ENCODE measurements at places on chromosomes 6 and 20.
A peak's percentile ranks its signal among the peaks of the same experiment; 100 is the strongest.

- no peak for DNase-seq
These were observed 271.3 kb downstream of the KIF16B start for GRCh38 chr20:16301986-16302385.

GRCh38 chr6:80165143-80165542 is 58.7 kb downstream of the BCKDHB start:
- DNase-seq: no peak

DNA sequence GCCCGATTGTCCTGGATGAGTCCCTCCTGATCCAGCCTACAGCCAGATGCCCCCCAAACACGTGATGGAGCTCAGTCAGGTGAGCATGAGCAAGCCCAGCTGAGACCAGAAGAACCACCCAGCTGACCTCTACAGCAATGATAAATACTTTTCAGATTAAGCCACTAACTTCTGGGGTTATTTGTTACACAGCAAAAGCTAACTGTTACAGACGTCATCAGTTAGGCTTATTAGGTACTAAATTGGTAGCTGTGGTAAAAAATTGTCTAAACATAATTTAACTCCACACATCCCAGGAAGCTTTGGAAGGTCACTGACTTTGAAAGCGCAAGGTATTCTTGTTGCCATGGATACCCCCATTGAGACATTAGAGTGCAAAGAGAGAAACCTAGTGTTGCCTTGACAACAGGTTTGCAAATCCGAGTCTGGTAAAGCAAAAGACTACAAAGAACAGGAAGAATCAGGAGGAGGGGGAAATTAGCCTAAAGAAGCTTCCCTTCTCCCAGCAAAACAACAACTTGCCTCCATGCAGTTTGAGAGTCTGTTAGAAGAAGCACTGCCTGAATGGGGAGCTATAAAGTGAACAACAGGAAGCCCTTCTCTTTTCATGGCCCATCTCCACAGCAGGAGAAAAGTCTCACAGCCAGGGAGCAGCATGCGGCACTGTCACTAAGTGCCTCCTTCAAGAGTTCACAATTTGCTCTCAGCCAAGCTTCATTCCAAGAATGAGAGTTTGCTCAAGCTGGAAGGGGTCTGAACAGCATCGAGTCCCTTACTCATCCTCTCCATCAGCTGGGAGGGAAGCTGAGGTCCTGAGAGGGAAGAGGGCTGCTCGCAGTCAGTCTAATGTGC is 41.7 kb upstream of the ZNF831 start:
- no peak for DNase-seq

GRCh38 chr6:138088326-138088762 is 18.9 kb downstream of the PERP start:
- no peak for DNase-seq

GRCh38 chr6:163381118-163381756 is 33.3 kb upstream of the QKI start:
- DNase-seq: no peak

DNA sequence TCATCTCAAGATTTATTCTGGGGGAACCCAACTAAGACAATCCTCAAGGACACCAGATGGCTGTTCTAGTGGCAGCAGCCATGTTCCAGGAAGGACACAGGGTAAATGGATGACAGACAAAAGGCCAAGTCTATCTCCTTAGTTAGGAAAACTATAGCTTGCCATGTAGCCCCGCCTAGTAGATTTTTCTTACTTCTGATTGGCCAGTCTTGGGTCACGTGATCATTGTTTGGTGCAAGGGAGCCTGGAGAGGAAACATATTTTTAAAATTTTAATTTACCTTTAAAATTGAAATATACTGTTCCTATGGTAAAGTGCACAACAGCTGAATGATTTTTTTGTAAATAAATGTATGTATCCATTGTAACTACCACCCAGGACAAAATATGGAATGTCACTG is 4.4 kb upstream of the KCNS1 start:
- DNase-seq: no peak

DNA sequence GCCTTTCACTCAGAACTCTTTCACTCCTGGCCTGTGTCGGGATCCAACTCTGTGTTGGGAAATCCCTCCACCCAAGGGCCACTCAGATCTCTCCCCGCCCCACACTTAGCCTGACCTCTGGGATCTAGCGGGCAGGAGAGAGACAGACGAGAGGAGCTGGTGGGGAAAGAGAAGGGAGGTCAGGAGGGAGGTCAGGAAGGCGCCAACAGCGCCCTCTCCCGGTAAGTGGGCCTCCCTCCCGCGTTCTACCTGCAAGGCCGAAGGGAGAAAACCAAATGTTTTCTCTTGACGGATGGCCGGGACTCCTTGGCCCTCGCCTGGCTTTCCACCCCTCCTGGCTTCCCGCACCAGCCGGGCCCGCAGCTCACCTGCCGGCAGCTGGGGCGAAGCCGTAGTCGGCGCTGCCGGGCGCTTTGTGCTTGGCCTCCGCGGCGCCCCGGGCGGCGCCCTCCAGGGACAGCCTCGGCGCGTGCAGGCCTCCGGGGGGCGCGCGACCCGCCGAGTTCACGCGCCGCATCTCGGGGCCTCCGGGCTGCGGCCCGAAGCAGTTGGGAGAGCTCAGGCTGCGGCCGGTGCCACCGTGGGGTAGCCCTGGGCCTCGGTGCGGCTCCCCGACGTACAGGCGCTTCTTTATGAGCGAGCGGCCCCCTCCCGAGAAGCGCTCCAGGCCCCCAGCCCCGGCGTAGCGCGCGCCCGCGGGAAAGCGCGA is 38.2 kb downstream of the C6orf132 start:
- DNase-seq: peak; percentile 42

- no peak for DNase-seq
These were observed 11.6 kb downstream of the ENPP5 start for GRCh38 chr6:46159229-46159628.

GRCh38 chr20:32418376-32418775 is 60.2 kb downstream of the ASXL1 start:
- no peak for DNase-seq

GRCh38 chr20:36399147-36399968 is 93.2 kb downstream of the DLGAP4 start:
- no peak for DNase-seq

DNA sequence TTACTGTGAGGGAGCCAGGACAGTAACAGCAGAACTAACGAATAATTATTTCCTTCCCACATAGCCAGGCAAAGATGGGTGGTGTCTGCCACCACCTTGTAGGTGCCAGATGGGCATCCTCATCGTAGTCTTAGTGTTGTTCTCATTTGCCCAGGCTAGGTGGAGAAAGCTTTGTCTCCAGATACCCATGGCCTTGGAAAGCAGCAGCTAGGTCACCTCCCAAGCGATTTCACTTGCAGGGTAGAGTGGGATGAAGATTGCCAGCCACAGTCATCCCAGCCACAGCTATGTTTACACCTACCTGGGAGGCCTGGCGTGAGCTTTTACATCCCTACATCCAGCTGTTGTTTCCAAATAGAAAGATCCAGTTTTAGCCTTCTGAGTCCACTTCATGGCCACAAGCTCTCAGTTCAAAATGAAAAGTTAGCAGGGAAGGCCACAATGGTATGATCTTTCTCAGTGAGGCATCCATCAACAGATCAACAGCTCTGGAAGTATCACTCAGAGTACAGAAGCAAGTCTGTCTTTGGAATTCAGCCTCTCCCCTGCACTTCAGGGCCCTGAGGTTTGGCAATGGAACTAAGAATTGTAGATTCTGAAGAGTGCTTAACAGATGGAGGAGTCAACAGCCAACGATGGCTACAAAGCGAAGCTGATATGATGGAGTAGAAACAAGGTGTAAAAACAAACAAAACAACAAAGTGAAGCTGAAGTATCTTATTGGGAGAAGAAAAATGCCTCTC is 11.0 kb upstream of the SNRPC start:
- DNase-seq: no peak

GRCh38 chr6:166462461-166463135 is 79.9 kb upstream of the MPC1 start:
- DNase-seq: no peak

- no peak for DNase-seq
These were observed 228.0 kb upstream of the SYNDIG1 start for GRCh38 chr20:24241466-24241865.

DNA sequence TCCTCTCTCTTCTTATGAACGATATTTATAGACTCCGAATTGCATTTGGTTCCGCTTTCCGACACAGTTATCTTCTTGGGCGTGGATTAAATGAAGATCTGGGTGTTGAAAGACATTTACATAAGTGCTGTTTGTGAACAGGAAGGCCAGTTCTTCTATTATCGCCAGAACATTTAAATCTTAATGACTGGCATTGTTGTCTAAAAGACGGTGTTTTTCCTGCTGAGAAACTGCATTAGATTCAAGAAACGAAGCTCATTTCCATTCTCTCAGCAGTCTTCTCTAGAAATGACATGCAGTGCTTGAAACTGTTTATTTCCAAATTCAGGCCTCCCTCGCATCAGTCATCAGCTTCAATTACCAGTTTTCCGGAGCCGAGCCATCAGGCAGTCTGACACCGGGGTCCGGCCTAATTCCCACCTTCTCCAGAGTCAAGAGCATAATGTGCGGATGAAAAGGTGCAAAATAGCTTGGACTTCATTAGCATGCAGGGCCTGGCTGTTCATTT is 16.0 kb downstream of the LINC00237 start:
- no peak for DNase-seq

- DNase-seq: no peak
These were observed 7.2 kb downstream of the GTF3C6 start for GRCh38 chr6:110965629-110966229.

GRCh38 chr6:17473554-17473953 is 80.2 kb downstream of the CAP2 start:
- no peak for DNase-seq

DNA sequence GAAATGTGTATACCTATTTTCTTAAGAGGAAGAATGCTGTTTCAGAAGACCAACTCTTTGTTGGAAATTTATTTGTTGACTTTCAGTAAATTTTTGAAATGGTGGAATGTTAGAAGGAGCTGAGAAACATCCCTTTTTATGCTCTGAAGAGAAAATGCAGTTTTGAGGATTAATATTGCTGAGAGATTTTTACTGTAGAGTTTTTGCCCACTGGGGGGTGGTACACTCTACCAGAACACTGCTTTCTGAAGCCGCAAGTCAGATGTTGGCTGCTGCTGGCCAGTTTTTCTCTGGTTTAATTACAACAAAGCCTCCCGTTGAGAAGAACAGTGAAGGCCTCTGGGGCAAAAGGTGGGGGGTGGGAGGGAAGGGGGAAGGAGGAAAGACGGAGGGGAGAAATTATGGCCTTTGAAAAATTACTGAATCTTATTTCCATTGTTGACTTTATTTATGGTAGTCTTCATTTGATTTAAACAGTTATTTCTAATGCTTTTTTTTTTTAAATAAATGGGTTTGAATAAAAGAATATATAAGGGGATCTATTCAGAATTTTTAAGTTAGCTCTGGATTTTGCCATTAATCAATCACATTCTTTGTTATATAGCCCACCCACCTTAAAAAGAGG is 3.0 kb downstream of the FLRT3 start:
- no peak for DNase-seq

GRCh38 chr6:80946402-80946801 is 806.1 kb downstream of the TENT5A start:
- DNase-seq: no peak

- no peak for DNase-seq
These were observed 1.8 kb upstream of the FBXO30 start for GRCh38 chr6:145816392-145816791.

- no peak for DNase-seq
These were observed 5.3 kb upstream of the SCUBE3 start for GRCh38 chr6:35208419-35208818.

DNA sequence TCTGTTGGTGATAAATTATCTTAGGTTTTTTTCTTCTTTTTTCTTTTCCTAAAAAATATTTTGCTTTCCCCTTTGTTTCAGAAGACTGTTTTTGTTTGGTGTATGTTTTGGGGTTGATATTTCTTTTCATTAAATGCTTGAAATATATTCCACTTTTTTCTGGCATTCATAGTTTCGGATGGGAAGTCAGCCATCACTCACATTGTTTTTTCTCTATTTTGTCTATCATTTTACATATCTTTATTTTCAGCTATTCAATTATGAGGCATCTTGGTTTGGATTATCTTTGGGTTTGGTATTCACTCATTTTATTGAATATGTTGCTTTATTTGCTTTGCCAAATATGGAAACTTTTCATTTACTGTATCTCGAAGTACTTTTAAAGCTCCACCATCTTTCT is 600.5 kb upstream of the EYS start:
- no peak for DNase-seq

- DNase-seq: no peak
These were observed 66.6 kb downstream of the HIVEP2 start for GRCh38 chr6:142878407-142878806.

- no peak for DNase-seq
These were observed 259.3 kb downstream of the TFAP2B start for GRCh38 chr6:51077821-51078518.

DNA sequence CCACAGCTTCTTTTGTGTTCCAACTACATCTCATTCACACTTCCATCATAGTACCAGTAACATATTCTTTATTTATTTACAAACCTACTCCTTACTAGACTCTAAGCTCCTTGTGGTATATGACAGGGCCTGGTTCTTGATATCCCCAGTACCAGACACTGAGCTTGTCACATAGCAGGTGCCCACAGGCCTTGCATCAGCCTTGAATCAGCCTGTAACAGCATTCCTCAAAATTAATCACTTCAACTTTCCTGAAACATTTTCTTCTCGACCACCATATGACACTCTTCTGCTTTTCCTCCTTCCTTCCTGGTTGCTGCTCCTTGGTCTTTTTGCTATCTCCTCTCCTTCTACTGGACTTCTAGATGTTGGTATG is 24.7 kb upstream of the SRPK1 start:
- DNase-seq: no peak

DNA sequence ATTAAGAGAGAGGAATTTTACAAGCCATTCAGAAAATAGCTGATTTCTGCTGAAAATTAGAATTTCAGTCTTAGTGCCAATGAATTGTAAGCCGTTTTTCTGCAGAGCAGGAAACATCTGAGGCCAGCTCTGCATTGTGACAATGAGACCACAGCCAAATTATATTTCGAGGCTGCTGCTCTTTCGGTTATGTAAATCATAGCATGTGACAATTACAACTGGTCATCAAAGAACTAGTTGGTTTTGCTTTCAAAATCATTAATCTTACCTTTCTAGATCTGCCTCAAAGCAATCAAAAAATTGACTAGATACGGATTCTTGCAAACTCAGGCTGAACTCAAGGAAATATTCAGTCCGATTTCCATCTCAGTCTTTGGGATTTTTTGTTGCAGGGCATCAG is 33.4 kb upstream of the INSM1 start:
- DNase-seq: no peak

DNA sequence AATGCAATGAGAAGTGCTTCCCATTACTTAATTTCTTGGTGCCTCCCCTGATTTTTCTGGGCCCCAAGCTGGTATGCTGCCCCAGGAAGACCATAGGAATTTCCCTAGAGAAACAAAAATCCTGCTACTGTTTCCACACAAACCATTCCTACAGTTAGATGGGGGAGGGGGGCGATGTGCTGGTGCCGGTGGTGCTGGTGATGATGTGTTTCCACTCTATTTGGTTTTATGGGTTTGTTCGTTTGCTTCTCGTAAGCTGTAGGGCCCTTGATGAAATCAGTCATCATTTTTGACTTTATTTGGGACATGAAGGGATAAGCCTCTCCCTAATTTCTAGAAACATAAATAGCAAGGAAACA is 105.1 kb downstream of the MKKS start:
- no peak for DNase-seq
